ENCODE measurements at places on chromosomes 2 and 18. TPM values are rescaled to one million over a fixed set of nuclear protein-coding genes. Genes with fewer than 3 reads are reported as not detected.
A peak's percentile ranks its signal among the peaks of the same experiment; 100 is the strongest.

GRCh38 chr18:60069145-60069544, 169.3 kb downstream of the PMAIP1 start:
- DNase-seq = no peak

DNA sequence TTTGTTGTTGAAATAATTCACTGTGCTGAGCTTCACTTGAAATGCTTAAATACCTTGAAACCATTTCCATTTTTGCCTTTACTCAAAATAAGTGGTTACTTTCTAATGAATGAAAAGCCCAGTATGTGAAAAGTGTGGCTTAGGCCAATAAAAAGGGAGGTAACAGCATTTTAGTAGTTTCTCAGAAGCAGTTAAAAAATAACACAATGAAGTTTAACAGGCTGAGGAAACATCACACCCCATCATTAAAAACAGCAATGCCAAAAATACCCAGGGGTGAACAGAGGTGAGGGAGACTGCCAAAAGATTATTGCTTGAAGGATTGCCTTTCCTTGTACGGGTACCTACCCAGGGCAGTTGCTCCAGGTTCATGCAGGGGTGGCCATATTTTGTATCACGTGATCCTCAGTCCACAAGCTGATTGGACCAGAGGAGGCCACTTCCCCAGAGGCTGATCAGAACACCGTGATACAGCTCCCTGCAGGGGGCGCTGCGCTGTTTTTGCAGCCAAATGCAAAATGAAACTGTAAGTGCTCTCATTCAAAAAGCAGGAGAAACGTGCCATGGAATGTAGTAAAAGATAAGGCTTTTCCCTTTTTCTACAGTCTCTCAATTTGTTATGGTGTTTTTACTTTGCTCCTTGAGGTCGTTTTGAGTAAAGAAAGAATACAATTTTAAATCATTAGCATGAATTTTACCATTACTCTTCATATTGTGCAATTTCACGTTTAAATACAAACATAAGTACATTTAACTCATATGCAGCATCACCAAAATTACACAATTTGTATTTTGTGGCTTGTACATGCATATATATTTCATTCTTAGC, 70.2 kb upstream of the SH3BP4 start:
- peak; percentile 83 for DNase-seq

DNA sequence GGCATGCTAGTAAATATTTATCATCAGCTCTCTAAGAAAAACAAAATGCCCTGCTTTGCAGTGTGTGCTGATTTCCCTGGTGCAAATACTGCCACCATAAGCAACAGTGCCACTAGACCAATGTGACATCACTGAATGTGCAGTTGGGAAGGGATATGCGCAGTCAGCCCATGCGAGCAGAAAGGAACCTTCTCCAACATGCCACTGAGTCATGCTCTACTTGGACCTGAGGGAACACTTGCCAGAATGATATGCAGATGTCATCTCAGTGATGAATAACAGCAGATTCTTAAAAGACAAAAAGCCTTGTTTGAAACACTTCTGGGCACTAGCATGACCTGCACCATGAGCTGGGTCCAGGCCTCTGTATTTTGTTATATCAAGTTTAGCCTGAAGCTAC, 55.3 kb upstream of the REL start:
- DNase-seq = no peak

The ITM2C gene
- total RNA-seq = 203 TPM

DNA sequence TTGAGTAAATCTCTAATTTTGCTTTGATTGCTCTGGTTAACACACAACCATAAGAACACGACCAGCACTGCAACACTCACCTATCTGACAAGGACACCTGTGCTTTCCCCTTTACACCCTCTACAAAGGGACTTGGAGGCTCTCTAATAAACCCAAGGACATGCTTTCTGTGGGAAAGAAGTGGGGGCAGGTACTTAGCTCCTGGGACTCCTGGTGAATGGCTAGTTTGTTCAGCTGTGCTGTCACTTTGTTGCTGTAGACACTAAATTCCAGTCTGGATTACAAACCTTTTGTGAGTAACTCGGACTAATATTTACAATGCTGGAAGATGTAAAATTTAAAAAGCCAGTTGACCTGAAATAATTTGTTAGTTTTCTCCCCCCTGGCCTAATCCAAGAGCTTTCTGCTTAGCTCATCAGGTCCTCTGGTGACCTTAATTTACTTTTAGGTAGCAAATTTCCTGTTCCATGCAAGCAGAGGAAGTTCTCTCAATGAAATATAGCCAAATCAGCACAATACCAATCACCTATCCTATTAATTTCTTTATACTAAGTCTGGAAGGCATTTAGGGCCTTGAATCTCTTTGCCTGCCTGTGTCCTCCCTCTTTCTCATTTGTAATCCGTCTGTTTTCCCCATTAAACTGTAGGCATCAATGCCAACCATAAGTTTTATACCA, 67.5 kb downstream of the PLCL1 start:
- peak; percentile 7 for DNase-seq

- DNase-seq = no peak
Measured at GRCh38 chr2:161166538-161167409, 6.5 kb downstream of the TANK start.

DNA sequence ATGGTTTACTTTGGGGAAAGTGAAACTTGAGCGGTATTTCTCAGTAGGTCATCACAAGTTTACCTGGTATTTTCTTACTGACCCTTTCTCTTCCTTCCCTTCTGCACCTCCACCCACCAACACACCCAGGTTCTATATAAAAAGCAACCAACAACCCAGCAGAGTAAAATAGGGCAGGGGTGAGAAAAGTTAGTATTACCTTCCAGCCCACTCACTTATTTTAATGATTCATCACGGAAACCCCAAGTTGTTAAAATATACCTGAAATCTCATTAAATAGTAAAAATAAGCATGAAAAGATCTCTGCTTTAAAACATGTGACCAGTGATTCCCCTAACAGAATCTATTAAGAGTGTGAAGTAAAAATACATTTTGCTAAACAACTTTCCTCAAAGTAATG, 306.1 kb downstream of the ZEB2 start:
- no peak for DNase-seq

The SPHKAP gene
- not detected for total RNA-seq

- DNase-seq = peak; percentile 72
Measured at GRCh38 chr2:18093196-18093595, 214.7 kb downstream of the KCNS3 start.

DNA sequence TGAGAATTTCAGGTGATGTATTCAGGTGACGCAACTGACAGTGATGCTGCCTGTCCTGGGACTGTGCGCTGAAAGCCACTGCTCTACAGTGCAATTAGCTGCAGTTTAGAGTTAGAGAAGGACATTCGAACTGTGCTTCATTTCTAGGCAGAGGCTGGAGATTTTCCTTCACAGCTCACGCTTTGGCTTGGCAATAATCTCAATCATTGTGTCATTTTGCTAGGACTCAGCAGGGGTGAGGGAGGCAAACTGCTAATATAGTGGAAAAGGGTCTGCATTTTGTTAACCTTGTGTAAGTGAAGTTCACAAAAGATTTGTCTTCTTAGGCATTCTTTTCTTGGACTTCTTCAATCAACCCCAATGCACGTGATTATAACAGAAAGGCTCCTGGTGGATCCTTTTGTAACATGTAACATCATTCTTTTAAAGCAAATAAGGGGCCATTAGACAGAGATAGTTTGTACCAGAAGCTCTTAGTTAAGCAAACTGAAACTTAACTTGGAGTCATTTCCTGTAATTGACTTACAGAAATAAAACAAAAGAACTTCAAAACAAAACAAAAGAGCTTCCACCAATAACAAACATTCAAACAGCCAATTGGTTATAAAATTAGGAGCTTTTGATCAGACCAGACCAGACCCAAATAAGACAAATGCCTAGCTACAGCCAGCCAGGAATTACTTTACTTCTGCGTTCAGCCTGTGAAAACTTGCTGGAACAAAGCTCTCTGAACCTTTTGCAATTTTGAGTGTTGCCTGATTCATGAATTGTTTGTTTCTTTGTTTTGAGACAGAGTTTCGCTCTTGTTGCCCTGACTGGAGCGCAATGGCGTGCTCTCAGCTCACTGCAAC, 1376.3 kb upstream of the CELF4 start:
- DNase-seq = no peak

GRCh38 chr2:36381993-36382392, 26.4 kb downstream of the CRIM1 start:
- no peak for DNase-seq

DNA sequence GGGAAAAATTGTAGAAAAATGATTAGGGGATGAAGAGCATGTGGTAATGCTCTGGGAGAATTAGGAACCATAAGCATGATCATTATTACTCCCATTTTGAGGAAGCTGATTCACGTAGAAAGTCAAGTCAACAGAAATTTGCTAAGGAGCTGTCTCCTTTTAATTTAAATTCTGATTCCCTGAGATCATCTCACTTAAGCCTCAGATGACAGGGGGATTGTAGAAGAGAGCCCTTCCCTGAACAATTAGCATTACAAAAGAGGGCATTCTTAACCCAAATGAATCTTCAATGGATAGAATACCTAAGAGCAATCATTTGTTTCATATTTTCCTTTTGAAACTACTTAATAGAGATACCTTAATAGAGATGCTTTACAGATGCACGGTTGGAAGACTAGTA, 267.9 kb downstream of the NYAP2 start:
- no peak for DNase-seq

All from myocyte (in vitro differentiated cells).